KBM-7 (cell line): ENCODE measurements at places on chromosomes 7 and 10.

DNA sequence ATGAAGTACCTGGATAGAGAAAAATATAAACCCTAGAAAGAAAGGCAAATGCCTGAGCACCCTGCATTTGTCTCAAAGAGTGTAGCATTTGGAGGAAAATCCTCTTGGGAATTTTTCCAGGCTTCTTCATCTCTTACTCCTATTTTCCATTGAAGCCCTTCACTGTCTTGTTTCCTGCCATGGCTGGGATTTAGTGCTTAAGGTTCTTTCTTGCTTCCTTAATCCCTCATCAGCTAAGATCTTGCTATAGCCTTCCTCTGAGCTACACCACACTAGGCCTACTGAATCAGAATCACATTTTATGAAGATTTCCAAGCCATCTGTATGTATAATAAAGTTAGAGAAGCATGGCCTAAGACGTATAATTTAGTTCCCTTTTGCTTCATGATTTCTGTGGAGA, 97.5 kb upstream of the PHYHIPL start:
- DNase-seq, result no peak

- DNase-seq, result no peak
Observed at GRCh38 chr10:48333856-48334255, 27.4 kb downstream of the MAPK8 start.

- DNase-seq, result no peak
Observed at GRCh38 chr7:17910377-17910776, 29.9 kb downstream of the SNX13 start.

GRCh38 chr10:71648933-71649320, 70.7 kb downstream of the C10orf105 start:
- DNase-seq, result no peak

- peak; percentile 18 for DNase-seq
Observed at GRCh38 chr7:121530227-121531174, 134.4 kb upstream of the FAM3C start.

GRCh38 chr10:131786756-131787605, 113.8 kb upstream of the PPP2R2D start:
- peak; percentile 30 for DNase-seq
